ENCODE measurements at places on chromosomes 2 and 18.

GRCh38 chr2:238493880-238494572 is 67.3 kb downstream of the ASB1 start:
- DNase-seq, result no peak

DNA sequence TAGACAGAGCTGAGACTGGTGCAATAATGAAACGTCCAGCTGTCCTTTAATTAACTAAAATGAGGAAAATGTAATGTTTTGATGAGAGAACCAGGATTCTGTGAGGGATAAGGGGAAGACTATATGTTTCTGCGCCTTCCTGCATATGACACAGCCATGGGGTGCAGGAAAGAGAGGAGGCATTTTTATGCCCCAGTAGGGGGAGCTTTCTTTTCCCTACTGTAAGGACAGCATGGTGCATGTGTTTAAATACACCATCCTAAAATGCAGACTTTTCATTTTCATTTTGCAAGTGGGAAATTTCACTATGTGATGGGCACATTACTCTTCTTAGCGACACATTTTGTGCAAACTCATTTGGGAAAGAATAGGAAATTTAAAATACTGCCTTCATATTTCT is 446.1 kb downstream of the ARHGAP15 start:
- DNase-seq, result no peak

DNA sequence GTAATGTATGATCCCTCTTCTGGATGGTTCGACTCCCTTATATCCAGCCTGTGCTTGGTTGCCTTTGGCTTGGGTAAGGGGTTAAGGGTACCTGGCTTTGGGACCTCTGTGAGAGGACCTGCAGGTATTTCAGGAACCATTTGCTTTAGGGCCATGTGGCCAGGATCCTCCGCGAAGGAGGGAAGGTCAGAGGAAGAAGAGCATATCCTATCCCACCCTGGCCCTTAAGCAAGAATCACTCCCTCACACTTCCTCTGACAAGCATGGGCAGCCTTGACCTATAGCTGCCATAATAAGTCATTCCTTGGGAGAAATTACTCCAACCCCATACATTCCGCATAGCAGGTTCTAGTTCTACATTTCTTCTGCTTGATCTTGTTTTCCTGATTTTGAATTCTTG is 59.1 kb upstream of the TXNDC2 start:
- no peak for DNase-seq

DNA sequence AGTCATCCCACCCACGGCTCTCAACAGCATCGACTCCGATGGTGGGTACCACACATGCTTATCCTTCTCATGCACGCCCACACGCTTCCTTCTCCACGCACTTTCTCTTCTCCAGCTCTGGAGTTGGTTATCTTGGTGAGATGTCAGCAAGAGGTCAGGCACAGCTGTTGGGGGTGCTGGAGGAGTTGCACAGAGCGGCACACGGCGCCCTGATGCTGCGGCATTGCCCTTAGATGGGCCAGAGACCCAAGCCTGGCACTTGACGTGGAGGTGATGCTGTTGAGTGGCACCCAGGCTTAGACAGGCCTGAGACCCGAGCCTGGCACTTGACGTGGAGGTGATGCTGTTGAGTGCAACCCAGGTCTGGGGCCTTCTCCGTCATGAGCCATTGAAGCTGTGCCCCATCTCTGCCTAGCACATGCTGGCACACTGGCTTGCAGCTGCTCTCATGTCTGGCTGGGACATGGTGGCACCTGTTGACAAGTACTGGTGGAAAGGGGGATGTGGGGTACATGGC is 83.2 kb downstream of the DGKD start:
- no peak for DNase-seq

GRCh38 chr18:59915606-59916005 is 15.8 kb downstream of the PMAIP1 start:
- DNase-seq, result no peak

GRCh38 chr2:177484180-177484795 is 91.7 kb downstream of the AGPS start:
- no peak for DNase-seq

- no peak for DNase-seq
These were observed 92.6 kb downstream of the VAPA start for GRCh38 chr18:10006311-10006893.

- no peak for DNase-seq
These were observed 149.5 kb upstream of the HDAC4 start for GRCh38 chr2:239550357-239550756.

DNA sequence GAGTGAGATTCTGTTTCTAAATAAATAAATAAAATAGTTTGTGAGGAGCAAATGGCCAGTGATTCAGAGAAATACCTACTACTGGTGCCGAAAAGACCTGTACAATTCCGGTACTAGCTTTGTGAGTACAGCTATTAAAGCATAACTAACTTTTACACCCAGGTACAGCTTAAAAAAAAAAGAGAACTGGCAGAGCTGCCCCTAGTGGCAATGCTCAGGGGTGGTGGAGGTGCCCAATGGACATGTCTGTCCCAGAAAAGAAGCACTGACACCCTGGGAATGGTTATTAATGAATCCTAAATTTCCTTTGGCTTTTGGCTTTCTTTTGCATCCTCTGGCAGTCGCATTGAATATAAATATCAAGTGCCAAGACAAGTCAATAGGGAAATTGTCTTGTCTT is 87.0 kb downstream of the LIPG start:
- no peak for DNase-seq

DNA sequence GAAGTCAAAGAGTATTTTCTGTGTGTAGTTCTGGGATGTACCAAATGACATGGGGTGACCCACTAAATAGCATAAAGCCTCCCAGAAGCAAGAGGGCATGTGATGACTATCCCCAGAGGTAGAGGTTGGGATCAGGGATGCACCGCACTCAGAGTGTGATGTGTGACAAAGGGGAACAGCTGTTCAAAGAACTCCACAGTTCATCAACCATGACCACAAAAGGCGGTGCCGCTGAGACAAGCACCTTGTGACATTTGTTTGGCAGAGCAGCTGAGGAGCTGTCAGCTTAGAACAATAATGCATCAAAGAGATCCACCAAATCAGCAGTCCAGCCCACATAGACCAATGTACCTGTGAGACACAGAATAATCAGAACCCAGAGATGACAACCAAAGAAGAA is 81.3 kb downstream of the VWC2L start:
- no peak for DNase-seq

- no peak for DNase-seq
These were observed 83.8 kb upstream of the SERTAD2 start for GRCh38 chr2:64737547-64737946.

DNA sequence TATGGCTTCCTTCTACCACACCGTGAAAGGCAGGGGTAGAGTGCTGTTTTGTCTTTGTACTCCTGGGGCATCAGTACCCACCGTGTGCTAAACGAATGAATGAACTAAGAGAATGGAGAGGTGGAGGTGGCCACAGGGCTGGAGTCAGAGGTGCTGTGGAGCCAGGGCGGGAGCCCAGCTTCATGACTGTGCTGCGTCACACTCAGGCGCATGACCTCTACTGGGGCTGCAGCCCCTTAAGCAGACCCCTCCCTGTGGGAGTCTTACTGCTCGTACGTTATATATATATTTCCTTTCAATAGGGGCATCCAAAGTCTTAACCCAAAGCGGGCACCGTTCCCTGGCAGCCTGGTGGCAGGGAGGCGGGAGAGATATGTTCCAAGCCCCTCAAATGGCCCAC is 18.0 kb upstream of the LBH start:
- DNase-seq, result no peak

DNA sequence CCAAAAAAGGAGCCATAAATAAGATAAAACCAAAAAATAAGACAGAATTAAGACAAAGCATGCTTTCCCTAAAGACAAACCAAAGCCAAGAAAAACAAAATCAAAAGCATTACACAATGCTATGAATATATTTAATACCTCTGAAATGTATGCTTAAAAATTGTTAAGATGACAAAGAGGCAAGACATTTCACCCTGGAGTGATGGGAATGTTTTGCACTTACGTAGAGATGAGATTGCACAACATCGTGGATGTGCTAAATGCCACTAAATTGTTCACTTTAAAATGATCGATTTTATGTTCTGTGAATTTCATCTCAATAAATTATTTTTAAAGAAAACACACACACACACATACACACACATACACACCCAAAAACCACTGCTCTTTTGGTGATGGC is 386.6 kb upstream of the KLHL29 start:
- no peak for DNase-seq

DNA sequence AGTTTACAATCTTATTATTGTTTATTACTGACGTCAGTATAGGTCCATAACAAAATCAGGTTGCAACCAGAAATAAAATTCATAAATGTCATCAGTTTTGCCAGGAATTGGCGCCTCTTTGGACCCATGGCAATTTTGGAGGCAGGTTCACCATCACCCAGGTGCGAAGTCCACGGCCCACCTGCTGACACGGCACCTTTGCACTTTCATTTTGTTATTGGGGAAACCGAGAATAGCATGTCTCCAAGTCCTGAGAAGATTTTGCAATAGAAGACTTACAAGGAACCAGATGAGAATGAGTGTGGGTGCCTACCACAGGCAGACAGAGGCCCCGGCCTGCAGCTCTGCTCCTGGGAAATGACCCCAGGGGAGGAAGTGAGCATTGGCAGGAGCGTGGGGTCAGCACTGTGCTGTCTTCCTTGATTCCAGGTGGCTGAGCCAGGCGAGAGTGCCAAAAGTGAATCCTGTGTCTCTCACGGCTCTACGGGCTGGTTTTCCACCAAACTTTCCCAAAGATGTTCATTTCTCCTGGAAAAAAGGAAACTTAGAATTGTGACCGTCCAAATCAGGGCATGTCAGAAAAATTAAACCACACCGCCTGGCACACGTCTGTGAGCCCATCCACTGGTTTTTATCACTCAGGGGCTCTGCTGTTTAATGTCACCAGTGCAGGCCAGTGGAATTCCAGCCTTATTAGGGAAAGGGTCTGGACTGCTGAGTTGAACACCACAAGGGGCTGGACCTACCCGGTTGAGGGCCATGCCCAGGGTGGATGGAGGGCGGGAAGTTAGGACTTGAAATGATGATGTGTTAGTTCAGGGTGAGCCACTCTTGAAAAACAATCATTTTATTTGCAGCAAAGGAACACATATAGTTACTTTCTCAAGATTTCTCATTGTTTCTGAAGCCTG is 96.5 kb downstream of the PTGR3 start:
- DNase-seq, result no peak

DNA sequence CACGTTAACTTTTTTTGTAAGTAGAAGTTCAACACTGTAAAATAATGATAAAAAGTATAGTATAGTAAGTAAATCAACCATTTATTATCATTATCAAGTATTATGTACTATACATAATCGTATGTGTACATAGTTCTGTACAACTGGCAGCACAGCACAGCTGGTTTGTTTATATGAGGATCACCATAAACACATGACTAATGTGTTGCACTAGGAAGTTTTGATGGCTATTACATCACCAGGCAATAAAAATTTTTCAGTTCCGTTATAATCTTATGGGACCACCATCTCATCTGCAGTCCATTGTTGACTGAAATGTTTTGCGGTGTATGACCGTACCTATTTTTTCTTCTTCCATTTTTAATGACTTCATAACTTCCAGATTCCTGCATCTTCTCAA is 39.2 kb upstream of the ZNF385B start:
- no peak for DNase-seq

DNA sequence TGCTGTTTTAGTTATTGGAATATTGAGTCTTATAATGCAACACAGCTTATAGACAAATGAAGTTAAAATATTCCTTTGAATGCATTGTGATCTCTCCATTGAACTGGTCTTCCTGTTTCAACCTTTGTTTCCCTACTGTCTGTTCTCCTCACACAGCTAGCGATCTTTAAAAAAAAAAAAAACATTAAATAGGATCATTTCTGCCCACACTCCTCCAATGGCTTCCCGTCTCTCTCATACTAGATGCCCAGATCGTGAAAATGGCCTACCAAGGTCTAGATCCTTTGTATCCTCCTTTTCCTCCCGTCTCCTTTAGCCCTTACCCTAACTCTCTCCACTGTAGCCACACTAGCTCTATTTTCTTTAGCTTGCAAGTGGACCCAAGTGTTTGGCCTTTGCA is 2.4 kb downstream of the FAM171B start:
- no peak for DNase-seq

DNA sequence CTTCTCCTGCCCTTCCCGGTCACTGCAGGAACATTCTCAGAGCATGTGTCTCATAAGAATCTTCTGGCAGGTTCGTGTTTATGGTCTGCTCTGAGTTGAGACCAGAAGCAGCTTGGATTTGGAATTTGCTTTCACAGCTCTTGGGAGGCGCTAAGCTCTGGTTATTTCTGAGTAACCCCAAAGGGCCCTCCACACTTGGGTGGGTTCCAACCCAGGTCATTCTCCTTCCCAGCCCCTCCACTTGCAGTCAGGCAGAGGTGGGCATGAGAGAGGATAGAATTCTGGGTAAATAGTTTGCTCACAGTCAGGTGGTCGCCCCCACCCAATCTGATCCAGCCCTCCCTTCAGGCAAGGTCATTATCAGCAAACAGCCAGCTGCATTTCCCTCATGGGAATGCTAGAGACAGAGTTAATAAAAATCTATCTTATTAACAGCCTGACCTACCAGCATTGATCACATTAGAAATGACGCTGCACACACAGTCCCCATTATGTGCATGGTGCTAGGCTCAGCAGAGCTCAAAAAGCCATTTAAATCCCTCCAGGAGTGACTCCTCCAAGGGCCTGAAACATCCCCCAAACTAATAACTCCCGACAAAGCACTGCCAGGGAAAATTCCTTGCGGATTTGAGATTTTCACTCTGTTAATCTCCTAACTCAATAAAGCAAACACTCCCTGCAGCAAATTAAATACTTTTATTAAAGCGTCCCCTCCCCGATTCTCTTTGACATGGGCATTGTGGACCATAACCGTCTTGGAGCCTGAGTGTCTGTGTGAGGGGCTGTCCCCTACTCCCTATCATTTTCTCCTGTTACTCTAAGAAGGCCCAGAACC is 61.9 kb downstream of the SLC4A5 start:
- no peak for DNase-seq

GRCh38 chr2:239895116-239895515 is 130.0 kb downstream of the NDUFA10 start:
- no peak for DNase-seq

GRCh38 chr18:12422936-12423335 is 15.2 kb downstream of the PRELID3A start:
- no peak for DNase-seq

DNA sequence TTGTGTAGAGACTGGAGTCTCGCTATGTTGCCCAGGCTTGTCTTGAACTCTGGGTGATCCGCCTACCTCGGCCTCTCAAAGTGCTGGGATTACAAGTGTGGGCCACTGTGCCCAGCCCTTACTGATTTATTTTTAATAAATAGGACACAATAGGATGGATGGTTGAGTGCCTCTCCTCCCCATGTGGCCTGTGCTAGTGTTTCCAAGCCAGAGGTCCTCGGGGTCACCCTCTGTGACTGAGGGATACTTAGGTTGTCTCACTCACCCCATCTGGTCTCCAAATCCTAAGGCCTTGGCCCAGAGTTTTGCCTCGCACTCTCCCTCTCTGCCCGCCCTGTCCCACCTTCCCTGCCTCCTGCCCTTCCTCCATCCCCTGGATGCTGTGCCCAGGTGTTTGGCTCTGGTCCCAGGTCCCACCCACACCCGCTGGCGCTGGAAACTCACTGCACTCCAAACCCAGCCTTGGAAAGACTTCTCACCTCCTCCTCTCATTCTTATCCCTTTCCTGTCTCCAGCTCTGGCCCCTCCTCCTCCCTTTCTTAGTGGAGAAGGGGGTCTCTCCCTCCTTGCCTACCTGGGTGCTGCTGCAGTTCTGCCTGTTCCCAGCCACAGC is 4.7 kb upstream of the ECEL1 start:
- no peak for DNase-seq

All from stimulated activated CD8-positive, alpha-beta memory T cell treated with anti-CD3 and anti-CD28 coated beads, Interleukin-4, amount 100 ng/mL, for 1 hour (primary cell).